ENCODE measurements at places on chromosomes 11 and 22. TPM values are rescaled to one million over a fixed set of nuclear protein-coding genes. Genes with fewer than 3 reads are reported as not detected.

Gene NAALAD2
- not detected for total RNA-seq

Gene HMGXB4
- total RNA-seq: 8.6 TPM

Gene CCDC87
- total RNA-seq: 0.63 TPM

Gene POU2AF3
- total RNA-seq: 1.4 TPM

Gene SIK3
- 8.3 TPM for total RNA-seq

Gene THOC5
- total RNA-seq: 31.1 TPM

Gene AQP11
- 1.3 TPM for total RNA-seq

Gene BDNF
- 10.1 TPM for total RNA-seq

Gene LYVE1
- total RNA-seq: 1.2 TPM

Gene OR5P2
- total RNA-seq: not detected

Gene INS
- not detected for total RNA-seq

Gene SYCE3
- total RNA-seq: not detected

Gene FAM181B
- total RNA-seq: not detected

Data from A549 treated with Hydrocortisone at 1 μM for 4 hours (cell line).